Kidney glomerular epithelial cell (primary cell): ENCODE measurements at places on chromosomes 7 and 10.
A peak's percentile ranks its signal among the peaks of the same experiment; 100 is the strongest.

DNA sequence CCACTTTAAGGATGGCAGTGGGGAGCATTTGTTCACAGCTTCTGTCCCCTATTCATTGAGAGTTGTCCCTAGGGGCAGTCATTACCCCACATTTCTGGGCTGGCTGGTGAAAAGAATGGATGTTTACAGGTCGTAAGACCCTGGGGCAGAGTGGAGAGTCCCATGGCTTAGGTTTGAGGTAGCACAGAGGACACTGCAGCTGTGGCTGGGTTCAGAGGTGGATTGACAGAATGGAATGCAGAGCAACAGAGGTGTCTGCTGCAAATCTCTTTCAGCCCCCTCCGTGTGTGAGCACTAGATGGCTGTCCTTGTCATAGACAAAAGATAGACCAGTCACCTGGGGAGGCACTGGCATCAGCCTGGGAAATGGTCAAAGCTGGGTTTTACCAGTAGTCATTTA, 141.9 kb downstream of the CACNB2 start:
- DNase-seq = no peak

DNA sequence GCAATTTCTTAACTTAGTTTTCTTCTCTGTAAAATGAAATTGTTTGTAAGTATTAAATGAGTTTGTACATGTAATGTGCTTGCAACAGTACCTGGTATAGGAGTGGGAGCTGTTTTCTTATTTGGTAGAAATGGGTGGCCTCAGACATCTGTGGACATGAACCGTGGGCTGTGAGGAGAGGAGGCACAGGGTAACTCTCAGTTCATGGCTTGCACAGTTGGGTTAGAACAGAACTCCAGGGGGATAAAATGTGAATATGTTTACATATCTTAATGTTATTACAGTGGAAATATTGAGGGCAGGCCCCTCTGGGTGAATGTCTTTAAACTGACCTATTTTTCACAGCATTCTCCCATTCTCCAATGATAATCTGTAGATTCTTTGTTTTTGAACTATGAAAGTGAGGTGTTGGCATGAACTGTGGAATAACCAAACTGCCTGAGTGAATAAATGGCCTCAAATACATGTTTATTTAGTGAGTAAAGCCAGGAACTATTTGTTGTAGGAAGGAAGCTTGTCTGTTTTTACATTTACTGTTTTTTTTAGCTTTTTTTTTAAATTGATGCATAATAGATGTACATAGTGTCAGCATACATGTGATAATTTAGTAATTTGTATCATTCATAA, 2.6 kb downstream of the ABCA13 start:
- peak; percentile 19 for DNase-seq

GRCh38 chr7:73451780-73452398, 18.3 kb downstream of the FZD9 start:
- peak; percentile 54 for DNase-seq

GRCh38 chr10:117532003-117532385, 10.6 kb upstream of the EMX2 start:
- no peak for DNase-seq

DNA sequence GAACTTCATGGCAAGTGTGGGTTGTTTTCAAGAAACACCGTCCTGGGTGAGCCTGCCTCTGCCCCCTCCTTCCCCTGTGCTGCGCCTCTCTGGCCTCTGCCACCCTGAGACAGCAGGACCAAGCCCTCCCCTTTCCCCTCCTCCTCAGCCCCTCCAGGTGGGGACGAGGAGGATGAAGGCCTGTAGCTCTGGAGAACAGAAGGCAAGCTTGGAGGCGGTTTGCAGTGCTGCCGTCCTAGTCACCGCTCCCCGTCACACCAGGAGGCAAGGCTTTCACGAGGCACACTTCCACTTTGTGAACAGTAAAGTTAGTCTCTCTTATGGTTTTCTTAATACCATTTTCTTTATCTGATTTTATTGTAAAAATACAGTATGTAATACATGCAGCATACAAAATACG, 8.8 kb upstream of the VIPR2 start:
- no peak for DNase-seq

- DNase-seq = no peak
These were observed 95.3 kb upstream of the GNAI1 start for GRCh38 chr7:80039251-80039884.

DNA sequence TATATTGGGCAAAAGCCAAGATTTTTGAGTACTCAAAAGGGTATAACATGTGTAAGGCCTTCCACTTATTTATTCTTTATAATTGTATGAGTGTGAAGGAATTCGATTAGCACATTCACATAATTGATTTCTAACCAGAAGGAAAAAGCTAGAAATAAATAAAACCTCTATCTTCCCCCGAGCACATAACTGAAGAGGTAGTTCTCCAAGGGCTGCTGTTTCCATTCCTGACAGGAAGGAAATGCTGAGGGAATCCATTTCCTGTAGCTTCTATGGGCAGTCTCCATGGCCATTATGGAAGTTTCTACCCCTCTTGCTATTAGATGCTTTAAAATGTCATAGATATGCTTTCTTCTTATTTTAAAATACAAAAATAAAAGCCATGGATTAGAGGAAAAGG, 70.5 kb upstream of the ABCB5 start:
- DNase-seq = no peak

DNA sequence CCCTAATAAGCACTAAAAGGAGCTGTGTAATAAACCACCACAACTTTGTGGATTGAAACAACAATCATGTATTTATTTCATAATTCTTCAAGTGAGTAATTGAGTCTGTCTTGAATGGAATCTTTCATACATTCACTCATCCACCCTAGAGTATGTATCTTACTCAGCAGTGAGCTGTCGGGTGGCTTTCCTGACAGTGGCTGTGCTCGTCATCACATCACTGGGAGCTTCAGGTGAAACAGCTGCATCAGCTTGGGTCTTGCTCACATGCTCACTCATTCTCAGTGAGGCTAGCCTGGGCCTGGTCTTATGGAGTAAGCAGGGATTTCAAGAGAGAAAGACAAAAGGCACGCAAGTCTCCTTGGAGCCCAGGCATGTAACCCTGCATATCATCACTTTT, 271.4 kb downstream of the POM121L12 start:
- no peak for DNase-seq
